ENCODE measurements at places on chromosomes 11 and 22.

DNA sequence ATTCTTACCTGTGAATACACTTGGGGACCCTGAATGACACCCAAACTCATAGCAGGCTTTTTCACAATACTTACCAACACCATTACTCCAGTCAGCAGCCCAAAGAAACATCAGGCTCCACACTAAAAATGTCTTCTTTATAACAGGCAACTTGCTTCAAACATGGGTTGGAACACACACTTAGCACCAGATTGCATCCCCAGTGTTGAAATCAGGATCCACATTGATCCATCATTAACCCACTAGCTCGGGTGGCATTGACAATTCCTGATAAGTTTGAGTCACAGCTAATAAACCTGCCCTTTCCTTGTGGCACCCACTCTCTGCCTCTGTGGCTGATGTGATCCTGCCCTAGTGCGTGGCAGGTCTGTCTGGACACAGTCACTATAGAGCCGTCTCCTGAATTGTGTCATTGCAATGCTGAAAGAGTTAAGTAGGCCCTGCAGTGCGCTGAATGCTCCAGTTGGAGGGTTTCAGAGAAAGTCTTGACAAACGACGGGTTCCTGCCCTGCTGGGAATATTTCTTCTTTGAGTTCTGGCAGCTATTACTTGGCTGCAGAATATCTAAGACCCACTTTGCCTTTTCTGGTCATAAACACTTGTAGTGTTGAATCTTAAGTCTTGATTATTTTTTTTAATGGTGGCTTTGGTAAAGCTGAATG is 19.6 kb upstream of the C11orf96 start:
- no peak for DNase-seq

DNA sequence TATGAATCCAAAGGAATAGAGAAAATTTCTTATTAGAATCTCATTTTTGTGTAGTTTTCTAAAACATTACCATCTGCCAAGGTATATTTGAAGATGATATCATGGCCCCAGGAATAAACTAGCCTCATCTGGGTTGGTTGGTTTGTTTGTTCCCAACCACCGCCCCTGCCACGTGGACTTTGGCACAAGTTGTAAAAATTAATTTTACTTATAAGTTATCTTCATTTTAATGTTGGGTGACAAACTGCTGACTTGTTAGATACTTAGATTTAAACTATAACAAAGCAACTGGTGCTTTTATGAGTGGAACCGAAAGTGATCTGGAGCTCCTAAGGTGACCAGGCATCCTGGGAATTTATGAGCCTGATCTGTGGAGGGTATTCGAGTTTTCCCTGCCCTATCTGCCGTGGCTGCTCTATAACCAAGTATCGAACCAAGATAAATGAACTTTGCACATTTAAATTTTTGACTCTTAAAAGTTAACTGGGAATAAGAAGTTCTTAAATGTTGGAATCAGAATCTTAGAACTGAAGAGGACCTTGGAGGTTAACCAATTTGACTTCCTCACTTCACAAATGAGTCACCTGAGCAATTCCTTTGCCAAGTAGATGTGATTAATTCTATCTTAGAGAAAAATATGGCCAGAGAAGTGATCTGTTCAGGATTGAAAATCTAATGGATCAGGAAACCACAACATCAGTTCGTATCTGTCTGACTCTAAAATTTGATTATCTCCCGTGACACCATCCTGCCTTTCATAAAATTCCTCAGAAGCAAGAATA is 129.1 kb upstream of the ARHGAP42 start:
- no peak for DNase-seq

DNA sequence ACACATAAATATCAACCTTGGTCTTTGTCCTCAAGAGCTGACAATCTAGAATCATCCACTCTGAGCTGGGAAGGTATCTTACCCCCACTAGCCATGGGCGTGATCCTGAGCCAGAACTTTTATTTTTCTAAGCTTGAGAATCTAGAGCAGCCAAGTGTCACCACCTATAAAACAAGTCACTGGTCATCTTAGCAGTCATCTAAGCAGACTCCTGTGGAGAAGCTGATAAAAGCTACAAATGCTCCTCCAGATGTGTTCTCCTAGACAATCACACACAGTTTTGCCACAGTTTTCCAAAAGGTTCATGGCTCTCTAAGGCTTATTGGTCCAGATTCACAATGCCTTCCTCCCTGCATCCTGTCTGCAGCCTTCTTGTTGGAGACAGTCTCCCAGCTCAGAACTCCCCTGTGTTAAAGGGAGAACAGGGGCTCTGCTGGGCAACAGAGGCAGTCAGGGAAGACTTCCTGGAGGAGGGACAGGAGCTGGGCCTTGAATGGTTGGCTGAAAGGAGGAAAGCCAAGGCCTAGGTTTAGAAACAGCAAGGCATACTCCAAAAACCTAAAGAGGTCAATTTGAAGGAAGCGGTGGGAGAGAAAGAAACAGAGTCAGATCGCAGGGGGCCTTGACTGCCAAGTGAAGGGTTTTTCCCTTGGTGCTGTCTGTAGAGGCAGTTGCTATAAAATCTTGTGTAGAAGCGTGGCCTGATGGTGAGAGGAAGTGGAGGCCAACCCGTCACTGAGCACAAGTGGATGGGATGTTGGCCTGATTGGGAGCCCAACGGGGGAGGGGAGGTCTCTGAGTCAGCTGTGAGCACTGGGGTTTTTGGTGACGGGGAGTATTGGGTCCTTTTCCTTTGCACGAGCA is 42.0 kb downstream of the ALX4 start:
- DNase-seq: no peak

DNA sequence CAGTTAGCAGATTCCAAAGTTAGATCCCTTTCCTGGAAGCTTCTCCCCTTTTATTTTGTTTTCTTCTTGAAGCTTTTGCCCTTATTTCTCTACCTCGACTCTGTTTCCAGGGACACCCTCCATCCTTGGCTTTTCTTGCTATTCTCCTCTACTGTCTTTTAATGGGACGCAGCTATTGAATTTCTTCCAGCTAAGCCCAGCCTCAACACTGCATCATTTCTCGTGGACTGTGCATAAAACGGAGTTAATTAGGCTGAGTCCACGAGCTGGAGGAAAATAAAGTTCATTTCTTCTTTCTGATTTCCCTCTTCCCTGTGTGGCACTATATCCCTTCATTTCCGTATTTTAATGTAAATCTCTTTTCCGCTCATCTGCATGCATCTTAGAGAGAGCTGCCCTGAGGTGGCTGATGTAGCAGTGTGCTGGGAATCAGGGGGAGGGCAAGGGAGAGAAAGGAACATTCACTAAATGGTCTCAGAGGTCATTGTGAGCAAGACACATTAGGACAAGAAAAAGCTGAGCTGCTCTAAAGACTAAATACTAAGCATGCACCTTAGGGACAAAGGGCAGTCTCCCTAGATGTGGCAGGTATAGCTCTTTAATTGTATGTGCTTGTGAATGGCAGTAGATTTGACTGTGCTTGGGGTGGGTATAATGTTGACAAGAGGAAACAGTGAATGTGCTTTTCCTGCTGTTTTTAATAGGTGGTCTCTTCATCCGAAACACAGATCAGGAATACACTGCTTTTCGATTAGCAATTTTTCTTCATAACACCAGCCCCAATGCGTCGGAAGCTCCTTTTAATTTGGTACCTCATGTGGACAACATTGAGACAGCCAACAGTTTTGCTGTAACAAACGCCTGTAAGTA is 1.9 kb downstream of the GRIA4 start:
- DNase-seq: no peak

- no peak for DNase-seq
Observed at GRCh38 chr11:100963375-100963774, 166.2 kb downstream of the PGR start.

DNA sequence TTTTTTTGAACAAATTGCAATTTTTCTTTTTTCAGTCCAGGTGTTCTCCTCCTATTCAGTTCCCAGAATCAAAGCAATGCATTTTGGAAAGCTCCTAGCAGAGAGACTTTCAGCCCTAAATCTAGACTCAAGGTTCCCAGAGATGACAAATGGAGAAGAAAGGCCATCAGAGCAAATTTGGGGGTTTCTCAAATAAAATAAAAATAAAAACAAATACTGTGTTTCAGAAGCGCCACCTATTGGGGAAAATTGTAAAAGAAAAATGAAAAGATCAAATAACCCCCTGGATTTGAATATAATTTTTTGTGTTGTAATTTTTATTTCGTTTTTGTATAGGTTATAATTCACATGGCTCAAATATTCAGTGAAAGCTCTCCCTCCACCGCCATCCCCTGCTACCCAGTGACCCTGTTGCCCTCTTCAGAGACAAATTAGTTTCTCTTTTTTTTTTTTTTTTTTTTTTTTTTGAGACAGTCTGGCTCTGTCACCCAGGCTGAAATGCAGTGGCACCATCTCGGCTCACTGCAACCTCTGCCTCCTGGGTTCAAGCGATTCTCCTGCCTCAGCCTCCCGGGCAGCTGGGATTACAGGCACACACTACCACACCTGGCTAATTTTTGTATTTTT is 6.2 kb upstream of the UBE4A start:
- no peak for DNase-seq

DNA sequence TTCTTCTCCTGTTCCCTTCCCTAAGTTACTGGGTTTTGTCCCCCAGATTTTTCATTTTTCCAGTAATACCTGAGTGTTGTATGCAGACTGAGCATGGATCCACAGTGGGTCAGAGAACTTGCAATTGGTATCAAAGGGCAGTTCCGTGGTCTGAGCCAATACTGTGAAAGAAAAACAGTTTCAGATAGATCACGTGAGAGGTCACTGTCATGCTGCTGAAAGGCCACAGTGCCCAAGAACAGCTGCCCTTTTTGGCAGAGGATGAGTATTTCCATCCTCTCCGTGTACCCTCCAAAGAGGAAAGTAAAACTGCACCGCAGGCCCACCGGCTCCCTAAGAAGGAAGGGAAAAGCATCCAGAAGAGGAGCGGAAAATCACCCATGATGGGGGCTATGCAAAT is 73.0 kb upstream of the TBCEL start:
- DNase-seq: no peak

DNA sequence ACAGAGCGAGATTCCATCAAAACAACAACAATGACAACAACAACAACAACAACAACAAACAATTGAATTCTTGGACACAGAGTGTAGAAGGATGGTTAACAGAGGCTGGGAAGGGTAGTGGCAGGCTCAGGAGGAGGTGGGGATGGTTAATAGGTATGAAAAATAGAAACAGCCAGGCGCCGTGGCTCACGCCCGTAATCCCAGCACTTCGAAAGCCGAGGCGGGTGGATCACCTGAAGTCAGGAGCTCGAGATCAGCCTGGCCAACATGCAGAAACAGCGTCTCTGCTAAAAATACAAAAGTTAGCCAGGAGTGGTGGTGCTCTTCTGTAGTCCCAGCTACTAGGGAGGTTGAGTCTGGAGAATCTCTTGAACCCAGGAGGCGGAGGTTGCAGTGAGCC is 122.9 kb upstream of the GRIA4 start:
- no peak for DNase-seq

- DNase-seq: no peak
Observed at GRCh38 chr11:69554849-69555248, 73.4 kb downstream of the LINC01488 start.

- DNase-seq: no peak
Observed at GRCh38 chr11:465896-466530, 15.9 kb downstream of the PTDSS2 start.

DNA sequence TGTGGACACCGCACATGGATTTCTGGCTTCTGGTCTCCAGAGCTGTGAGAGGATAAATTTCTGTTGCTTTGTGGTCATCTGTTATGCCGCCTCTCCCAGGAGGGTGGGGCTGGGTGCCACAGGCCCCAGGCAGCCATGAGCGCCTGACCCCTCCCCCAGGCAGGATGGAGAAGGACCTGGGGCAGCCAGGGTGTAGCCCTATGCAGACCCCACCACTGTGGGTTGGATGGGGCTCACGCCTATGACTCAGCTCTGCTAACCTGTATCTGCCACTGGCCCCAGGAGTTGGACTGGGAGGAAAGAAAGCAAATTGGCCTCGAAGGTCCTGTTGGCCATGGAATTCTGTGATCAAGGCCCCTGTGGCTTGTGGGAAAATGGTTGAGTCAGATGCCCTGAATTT is 1351.1 kb downstream of the BRD1 start:
- DNase-seq: no peak
